ENCODE measurements at places on chromosomes 5 and 9.

DNA sequence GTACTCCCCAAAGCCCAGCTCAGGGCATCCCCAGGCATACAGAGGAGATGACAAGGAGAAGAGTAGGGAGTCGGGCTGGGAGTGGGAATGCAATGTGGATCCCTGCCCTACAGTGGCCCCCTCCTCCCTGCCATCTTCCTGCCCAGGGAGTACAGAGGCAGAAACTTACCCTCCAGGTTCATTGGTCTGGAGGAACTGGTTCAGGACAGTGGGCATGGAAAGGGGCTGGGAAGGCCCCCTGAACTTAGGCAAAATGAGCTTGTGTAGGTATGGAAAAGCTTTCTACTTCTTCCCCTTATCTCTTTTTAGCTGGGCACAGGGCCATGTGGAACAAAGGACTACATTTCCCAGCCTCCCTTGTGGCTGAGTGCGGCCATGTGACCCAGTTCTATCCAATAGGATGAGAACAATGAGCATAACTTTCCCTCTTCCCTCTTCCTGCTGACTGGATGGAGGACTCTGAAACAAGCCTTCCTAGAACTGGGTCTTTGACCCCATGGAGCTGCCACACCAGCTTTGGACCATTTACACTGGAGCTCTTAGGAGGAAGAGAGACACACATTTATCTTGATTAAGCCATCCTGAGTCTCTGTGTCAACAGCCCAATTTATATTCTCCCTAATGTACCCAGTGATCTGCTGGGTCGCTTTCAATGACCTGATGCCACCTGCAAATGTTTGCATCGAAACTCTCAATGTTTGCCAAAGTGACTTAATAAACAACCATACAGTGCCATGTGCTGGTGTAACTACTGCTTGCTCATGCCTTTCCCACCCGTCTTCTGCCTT lies 25.0 kb upstream of the HMCN2 start:
- no peak for DNase-seq

DNA sequence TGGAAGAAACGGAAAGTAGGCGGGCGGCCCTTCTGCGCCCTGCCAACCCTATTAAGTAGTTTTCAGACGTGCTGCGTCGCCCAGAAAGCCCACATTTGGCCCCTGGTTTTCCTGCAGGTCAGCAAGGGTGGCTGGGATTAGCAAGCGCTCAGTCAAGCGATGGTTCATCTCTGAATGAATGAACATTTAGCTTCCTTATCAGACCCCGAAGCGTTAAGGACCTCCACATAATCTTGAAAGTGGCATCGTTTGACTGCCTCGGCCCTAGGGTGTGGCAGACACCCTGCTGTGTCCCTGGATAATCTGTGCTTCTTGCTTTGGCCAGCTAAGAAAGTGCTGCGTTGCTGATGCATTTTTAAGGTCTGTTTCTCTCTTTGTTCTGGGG lies 684 bp downstream of the TOR1B start:
- DNase-seq, result no peak

DNA sequence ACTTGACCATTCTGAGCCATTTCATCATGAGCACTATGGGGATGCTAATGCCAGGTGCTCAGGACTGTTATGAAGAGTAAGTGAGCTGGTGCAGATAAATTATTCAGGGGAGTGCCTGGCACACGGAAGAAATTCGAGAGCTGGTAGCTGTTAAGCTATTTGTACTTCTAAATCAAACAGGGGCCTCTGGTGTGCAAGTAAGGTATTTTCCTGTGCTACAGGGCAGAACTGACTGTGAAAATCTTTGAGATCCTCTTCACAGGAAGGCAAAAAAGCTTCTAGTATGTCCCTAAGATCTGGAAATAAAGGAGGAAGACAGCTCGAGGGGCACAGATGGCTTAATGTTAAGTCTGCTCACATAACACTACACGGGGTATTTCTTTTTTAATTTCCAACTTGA lies 106.3 kb upstream of the SPOCK1 start:
- no peak for DNase-seq

GRCh38 chr5:124997186-124997893 lies 250.9 kb upstream of the ZNF608 start:
- no peak for DNase-seq

- DNase-seq, result no peak
These were observed 188.8 kb downstream of the MEF2C start for GRCh38 chr5:88694023-88694679.

DNA sequence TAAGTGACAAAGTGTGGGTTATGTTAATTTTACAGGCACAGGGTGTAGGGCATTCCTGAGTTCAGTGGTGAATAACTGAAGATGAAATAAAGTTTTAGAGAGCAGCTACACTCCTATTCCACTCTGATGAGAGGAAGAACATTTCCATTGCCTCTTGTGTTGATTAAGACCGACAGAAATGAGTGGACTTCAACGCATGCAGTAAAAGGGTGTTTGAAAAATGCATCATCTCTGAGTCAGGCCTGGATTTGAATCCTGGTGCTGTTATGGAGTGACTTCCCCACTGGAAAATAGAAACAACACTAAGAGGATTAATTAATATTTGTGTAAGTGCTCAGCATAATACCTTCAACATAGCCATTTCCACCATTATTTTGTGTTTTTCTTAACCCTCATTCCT lies 86.3 kb downstream of the PRR16 start:
- no peak for DNase-seq

GRCh38 chr9:3151672-3152576 lies 308.0 kb upstream of the PUM3 start:
- DNase-seq, result no peak

GRCh38 chr5:99169309-99169708 lies 240.5 kb upstream of the CHD1 start:
- no peak for DNase-seq

DNA sequence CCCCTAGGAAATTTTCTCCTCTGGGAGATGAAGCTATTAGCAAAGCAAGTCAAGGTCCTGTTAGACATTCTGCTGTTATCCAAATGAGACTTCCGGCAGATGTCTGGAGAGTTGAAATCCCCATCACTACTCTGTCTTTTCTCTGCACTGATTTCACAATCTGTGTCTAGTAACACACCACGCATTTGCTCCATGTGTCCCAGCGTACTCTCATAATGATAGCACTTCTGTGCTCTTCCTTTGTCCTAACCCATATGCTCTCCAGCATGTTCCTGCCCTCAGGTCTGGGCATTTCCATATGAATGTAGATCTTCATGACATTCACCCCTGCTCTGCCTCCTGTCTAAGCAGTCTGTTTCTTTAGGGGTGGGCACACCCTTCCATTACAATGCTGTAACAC lies 1949.0 kb upstream of the WWC1 start:
- DNase-seq, result no peak
